Osteocyte (in vitro differentiated cells): ENCODE measurements at places on chromosomes 3 and 15. TPM values are rescaled to one million over a fixed set of nuclear protein-coding genes. Genes with fewer than 3 reads are reported as not detected.

- peak; percentile 51 for DNase-seq
Observed at GRCh38 chr15:99167201-99167600, 62.3 kb downstream of the SYNM start.

DNA sequence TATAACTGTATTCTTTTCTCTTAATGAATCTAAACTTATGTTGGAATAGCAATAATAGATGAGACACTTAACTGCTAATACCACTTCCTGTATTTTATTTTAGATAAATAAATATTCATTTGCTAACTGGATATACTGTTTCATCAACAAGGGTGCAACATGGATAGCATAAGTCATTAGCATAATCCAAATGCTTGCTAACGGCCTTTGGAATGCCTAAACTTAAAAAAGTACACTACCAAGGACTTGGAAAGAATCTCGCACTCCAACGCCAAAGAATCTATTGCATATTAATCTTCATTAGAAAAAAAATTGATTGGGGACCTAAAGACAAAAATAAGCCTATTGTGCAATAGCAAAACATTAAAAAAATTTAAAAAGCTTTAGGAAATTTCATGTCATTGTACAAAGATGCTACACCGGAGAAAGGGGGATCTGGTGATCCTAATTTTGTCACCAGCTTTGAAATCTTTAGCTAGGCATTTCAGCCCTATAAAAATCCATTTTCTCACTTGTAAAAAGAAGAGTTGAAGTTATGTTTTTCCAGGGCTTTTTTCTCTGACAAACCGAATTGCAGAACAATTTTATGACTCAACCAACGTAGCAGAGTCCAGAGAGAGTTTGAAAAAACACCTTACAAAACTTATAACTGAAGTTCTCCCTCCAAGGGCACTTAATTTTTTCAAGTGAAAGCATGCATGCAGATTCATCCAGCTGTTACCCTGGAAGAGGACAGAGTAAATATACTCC lies 4.1 kb downstream of the VGLL3 start:
- DNase-seq = no peak

DNA sequence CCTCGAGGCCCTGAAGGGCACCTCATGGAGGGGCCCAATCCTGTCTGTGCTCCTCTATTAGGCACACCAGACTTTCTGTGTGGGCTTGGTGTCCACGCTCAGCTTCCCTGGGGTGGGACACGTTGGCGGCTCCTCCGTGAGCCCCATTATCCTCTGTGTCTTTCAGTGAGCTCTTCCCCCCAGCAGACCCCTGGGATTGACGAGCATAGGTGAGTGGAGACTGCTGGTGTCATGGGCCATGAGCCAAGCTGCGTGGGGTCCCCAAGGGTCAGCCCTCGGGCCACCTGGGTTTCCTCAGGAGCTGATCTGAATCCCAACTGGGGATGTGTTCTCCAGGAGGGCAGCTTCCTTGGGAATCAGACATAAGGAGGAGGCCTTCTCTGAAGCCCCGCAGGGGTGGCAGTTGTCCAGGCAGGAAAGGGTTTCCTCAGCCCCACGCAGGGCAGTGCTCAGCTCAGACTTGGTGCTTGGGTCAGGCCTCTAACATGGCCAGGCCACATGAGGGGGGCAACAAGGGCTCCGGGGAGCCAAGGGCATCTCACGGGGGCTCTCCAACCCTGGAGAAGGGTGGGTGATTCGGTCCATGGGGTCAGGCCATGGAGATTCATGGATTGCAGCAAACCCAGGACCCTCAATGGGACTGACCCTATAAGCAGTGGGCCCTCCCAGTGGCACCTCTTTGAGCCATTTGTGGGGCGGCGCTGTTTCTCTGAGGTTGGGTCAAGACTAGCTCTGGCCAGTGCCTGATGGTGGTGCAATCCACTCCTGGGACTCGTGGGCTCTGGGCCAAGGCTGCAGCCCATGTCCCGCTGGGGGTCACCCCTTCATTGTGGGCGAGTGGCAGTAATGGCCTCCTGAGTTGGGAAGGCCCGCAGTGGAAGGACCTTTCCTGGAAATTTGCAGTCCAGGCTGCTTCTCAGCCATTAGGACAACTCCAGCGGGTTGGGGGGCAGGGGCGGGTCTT lies 222.5 kb downstream of the SNRPN start:
- peak; percentile 81 for DNase-seq

- DNase-seq = no peak
Observed at GRCh38 chr3:48084929-48085328, 68.7 kb upstream of the MAP4 start.

DNA sequence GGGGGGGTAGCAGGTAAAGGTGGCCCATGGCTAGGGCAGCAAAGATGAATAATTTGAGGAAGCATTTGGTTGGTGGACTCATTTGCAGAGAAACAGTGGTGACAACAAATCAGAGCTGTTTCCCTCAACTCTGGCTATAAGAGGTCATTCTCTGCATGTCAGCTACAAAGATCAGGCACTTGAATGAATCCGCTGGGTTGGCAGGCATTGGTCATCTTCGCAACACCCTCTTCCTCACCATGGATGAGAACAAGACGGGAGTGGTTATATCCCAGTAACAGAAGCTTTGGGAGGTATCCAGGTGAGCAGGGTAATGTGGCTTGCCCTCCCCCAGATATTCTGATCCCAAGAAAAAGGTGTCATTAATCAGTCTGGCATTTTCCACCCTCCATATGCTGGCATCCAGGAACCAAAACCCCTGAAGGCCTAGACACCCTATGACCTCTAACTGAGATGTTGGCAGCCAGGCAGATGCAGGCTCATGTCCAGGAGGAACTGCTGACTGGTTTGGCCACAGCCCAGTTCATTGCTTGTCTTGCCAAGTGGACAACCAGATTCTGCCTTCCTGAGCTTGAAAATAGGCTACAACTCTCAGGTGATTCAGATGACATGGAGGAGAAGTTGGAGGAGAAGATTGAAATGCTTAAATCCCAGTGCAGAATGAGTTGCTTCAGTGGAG lies 108.9 kb upstream of the TRIM42 start:
- DNase-seq = no peak

DNA sequence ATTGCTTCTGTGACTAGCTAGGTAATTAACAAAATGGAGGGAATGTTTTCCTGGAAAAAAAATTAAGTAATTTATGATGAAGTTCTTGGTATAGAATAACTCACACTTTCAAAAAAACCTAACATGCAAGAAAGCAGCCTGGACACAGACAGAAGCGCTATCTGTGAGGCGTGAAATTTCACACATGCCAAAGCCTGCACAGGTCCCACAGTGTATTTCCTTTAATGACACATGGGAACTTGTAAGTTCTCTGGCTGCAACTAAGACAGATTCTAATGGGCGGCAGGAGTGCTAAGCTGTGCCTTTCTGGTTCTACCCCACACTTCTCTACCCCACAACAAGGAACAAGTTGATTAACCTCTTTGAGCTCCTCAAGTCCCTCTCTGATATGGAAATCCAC lies 84.9 kb upstream of the NEO1 start:
- no peak for DNase-seq

GRCh38 chr3:149480326-149481017 lies 6.0 kb downstream of the TM4SF4 start:
- DNase-seq = peak; percentile 87

DNA sequence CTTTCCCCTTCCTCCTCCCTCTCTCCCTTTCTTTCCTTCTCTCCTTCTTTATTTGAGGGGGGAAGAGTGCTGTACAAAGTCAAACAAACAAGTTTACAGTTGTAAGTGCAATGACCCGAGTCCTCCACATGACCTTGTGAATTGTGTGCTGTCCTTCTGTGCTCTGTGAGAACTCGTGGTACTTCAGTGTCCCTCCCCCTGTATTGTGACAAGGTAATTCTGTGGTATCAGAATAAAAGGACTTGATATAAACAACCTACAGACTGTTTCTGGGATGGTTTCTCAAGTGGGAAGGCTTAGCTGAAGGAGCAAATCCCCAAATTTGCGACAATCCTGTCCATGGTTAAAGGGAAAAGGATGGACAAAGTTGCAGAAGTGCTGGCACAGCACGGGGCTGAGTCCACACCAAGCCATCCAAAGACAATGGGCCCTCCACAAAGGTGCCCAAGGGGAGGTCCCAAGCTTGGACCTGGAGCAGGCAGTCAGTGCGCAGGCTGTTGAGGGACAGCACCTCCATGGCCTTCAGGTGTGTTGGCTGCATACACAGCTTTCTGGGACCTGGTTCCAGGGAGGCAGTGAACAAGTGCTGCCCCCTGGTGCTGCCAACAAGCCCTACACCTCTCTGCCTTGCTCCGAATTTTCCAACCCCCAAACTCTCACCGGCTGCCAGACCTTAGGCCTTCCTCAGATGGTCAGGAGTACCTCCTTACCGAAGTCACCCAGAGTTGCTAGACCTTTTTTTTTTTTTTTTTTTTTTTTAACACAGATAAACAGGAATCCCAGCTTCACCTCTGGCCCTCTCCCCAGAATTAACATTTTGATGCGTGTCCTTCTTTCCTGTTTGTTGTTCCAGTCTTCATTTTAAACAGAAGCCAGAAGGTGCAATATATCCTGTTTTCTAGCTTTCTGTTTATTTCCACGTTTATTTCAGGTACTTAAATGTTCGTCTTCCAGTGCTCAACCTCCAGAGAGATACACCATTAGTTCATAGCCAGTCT lies 2.6 kb upstream of the APEH start:
- DNase-seq = no peak

DNA sequence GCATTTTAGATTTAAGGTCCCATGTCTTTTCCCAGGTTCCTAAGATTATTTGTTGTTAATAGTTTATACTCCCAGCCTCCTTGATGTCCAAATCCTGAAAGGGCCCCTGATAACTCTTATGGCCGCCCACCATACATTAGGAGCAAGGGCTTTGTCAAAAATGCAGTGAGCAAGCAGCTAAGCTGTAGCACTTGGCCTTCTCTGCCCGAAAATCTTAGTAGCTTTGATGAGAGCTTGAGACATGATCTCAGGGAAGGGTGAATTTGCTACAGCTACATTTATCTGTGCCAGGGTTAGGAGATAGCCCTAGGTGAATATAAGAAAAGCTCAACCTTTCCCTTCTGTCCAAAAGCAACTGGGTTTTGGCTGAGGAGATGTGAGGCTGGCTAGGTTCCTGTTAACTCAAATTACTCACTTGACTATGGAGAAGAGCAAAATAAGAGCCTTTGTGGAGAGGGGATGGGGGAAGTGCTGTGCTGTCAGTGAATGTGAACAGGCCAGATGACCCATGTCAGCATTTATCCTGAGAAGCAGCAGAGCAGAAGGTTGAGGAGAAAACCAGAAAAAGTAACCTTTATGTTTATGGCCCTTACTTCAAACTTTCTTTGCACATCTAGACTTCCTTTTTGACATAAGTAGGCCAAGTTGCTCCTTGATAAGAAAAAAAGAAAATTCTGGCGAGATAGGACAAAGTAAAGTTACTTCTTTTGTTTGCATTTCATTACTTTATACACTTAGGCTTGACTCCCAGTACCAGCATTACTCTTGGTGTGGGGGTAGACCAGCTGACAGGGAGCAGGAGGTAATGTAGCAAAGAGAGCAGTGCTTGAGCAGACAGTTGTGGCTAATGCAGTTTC lies 21.1 kb downstream of the MAPK6 start:
- DNase-seq = no peak

- no peak for DNase-seq
Observed at GRCh38 chr3:158810823-158811724, 9.2 kb downstream of the MFSD1 start.

DNA sequence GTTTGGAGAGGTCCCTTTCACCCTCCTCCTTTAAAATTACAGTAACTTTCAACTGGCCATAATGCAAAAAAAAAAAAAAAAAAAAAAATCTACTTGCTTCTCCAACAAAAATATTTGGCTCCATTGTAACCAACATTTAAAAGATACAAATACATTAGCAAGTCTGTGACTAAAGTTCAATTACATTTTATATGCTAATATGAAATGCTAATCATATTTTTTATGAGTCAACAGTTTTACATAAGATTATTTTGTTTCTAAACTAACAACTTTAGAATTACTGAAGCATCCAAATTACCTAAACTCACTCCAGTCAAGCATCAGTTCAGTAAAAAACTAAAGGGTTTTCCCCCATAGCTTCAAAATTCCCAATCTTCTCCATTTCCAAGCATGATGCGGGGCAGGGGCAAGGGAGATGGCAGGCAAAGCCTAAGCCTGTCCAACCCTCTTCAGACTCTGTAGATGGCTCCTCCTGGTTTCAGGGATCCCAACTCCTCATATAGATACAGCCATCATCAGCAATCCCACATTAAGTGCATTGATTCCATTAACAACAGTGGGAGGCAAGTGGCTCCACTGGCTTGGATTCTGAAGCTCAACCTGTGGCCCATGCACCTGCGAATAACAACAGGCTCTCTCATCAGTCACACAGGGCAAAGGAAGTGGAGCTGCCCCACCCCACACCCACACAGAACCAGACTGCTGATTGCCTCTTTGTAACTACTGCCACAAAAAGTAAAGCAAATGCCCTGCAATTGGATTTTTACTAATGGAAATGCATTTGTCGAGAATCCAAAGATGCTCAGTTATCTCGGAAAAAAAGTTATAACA lies 15.0 kb downstream of the SFMBT1 start:
- no peak for DNase-seq

GRCh38 chr3:121566773-121567172 lies 976 bp upstream of the ARGFX start:
- DNase-seq = no peak

DNA sequence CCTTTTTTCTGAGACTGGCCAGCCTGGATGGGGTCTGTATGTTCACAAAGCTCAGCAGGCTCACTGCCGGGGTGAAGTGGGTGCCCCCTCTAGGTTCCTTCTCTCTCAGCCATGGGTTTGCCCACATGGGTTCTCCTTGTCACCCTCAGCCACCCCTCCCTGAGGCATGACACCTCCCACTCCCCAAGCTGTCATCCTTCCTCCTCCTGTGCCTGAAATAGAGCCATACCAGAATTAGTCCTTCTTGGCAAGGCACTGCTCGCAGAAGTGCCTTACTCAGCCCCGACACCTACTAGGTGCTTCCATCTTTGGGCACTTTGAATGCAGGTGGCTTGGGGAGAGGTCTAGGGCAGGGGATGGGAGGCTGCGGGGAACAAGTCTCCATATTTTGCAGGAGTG lies 62.9 kb upstream of the SEC13 start:
- DNase-seq = no peak

- no peak for DNase-seq
Observed at GRCh38 chr3:38541806-38542205, 45.7 kb downstream of the EXOG start.

DNA sequence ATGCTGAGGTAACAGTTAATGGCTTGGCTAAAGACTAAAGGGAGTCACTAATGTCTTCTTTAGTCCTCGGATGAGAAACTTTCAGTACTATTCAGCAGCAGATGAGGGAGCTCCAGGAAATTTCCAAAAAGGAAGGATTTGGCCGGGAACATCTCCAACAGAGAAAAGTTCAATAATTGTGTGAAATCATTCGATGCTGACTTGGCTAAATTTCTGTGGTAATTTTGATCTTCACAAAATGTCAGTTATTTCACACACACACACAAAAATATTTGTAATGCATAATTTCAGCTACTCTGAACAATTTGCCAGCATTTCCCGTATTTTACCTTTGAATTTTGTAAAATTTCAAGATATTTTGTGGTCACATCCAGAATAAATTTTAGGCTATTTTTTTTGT lies 462.8 kb upstream of the MDFIC2 start:
- DNase-seq = no peak

DNA sequence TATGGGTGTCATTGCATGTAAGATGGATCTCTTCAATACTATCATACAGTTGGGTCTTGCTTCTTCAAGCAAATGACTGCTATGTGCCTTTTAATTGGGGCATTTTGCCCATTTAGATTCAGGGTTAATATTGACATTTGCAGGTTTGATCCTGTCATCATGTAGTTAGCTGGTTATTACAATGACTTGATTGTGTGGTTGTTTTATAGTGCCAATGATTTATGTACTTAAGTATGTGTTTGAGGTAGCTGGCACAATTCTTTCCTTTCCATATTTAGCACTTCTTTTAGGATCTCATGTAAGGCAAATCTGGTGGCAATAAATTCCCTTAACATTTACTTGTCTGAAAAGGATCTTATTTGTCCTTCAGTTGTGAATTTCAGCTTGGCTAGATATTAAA lies 267.5 kb downstream of the VGLL3 start:
- no peak for DNase-seq

The SYNPR gene
- not detected in 2 replicates for total RNA-seq
